H9 (cell line): ENCODE measurements at places on chromosomes 12 and 14. TPM values are rescaled to one million over a fixed set of nuclear protein-coding genes. Genes with fewer than 3 reads are reported as not detected.

GRCh38 chr14:96737881-96738280 lies 59.3 kb upstream of the VRK1 start:
- no peaks in the 10 kb centered on the region for H3K36me3 ChIP-seq
- no peak for DNase-seq
- H3K4me1 ChIP-seq = no peaks in the 10 kb centered on the region
- H3K4me3 ChIP-seq = no peak overlapping the region
- H3K27me3 ChIP-seq = no peaks in the 10 kb centered on the region
- H3K27ac ChIP-seq = no peak overlapping the region

GRCh38 chr12:14479004-14479403 lies 88.7 kb downstream of the PLBD1 start:
- no peak for DNase-seq
- no peaks in the 10 kb centered on the region for H3K4me1 ChIP-seq
- no peak overlapping the region for H3K27ac ChIP-seq
- peaks cover 77% of the 10 kb centered on the region for H3K36me3 ChIP-seq
- no peaks in the 10 kb centered on the region for H3K27me3 ChIP-seq

GRCh38 chr12:45644541-45644940 lies 85.0 kb upstream of the ARID2 start:
- no peak overlapping the region for H3K27ac ChIP-seq
- no peaks in the 10 kb centered on the region; the same call in 1 of the 2 replicates for H3K4me1 ChIP-seq
- H3K36me3 ChIP-seq = no peaks in the 10 kb centered on the region
- no peaks in the 10 kb centered on the region for H3K27me3 ChIP-seq
- H3K4me3 ChIP-seq = no peak overlapping the region

Gene TMEM233
- total RNA-seq = not detected in 2 replicates

Gene NYNRIN
- 18.1 and 18.7 TPM in 2 replicates for total RNA-seq

- H3K4me3 ChIP-seq = no peak within 1 kb of the TSS
- no peaks in the 10 kb centered on the region for H3K27me3 ChIP-seq
- no peaks in the 10 kb centered on the region for H3K4me1 ChIP-seq
Observed at GRCh38 chr12:102197789-102198188, at the start of gene PMCH. Gene PMCH, minus strand, starts transcription at chr12:102197833. Its CDS starts 63 bp downstream, at chr12:102197770.

DNA sequence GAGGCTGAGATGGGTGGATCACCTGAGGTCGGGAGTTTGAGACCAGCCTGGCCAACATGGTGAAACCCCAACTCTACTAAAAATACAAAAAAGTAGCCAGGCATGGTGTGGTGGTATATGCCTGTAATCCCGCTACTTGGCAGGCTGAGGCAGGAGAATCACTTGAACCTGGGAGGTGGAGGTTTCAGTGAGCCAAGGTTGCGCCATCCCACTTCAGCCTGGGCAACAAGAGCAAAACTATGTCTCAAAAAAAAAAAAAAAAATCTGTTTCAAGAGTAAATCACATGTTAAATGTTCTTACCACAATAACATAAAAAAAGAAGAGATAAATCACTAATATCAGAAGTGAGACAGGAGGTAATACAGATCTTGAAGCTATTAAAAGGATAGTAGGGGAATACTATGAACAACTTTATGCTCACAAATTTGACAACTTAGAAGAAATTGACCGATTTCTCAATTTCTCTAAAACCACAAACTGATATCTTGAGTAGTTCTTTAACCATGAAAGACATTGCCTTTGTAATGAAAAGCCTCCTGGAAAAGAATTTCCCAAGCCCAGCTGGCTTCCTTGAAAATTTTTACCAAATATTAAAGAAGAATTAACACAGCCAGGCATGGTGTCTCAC lies 37.7 kb downstream of the TAOK3 start:
- H3K36me3 ChIP-seq = no peaks in the 10 kb centered on the region
- DNase-seq = no peak
- no peak overlapping the region for H3K27ac ChIP-seq

DNA sequence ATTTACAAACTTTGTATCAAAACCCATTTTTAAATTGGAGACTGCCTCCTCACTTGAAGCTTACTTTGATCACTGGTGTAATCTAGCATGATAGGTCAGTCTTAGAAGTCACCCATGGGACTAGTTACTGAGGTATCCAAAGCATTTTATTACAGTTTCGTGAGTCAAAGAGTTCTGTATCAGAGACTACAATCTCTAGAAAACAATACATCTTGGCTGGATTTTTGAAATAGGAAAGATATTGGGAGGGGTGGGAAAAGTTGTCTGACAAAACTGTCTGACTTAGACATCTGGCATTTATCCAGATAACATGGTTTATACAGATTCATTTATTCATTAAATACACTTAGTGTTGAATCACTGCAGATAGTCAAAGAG lies 173.5 kb upstream of the PDZRN4 start:
- no peak overlapping the region for H3K4me3 ChIP-seq
- peaks cover 16% of the 10 kb centered on the region for H3K36me3 ChIP-seq
- no peaks in the 10 kb centered on the region for H3K4me1 ChIP-seq
- no peak overlapping the region for H3K27ac ChIP-seq
- no peaks in the 10 kb centered on the region for H3K27me3 ChIP-seq
- DNase-seq = no peak

DNA sequence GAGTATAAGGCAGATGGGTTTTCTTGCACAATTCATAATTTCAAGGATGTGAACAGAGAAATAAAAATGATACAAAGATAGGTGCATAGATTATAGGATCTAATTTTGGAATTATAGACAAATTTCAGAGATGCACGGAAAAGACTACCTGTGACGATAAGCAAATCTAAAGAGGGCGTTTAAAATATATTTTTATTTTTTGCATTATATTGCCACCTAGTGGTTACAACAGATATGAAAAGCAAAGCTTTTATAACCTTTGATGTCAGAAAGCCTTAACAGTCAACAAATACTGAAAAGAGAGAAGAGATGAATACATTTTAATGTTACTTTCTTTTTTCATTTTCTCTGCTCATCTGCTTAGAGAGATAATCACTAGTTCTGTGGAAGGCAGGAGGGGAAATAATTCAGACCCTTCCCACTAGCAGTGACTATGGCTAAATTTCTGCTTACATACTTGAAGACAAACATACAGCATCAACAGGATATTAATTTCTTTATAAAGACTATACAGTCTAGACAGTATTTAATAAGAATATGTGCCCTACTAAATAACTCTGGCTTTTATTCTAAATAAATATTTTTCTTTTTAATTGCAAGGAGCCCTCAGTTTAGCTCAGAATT lies 46.3 kb downstream of the NTS start:
- no peak overlapping the region for H3K4me3 ChIP-seq
- H3K36me3 ChIP-seq = peaks cover 8% of the 10 kb centered on the region
- H3K27me3 ChIP-seq = no peaks in the 10 kb centered on the region
